PC-3 (cell line): ENCODE measurements at places on chromosomes 7 and 10.

DNA sequence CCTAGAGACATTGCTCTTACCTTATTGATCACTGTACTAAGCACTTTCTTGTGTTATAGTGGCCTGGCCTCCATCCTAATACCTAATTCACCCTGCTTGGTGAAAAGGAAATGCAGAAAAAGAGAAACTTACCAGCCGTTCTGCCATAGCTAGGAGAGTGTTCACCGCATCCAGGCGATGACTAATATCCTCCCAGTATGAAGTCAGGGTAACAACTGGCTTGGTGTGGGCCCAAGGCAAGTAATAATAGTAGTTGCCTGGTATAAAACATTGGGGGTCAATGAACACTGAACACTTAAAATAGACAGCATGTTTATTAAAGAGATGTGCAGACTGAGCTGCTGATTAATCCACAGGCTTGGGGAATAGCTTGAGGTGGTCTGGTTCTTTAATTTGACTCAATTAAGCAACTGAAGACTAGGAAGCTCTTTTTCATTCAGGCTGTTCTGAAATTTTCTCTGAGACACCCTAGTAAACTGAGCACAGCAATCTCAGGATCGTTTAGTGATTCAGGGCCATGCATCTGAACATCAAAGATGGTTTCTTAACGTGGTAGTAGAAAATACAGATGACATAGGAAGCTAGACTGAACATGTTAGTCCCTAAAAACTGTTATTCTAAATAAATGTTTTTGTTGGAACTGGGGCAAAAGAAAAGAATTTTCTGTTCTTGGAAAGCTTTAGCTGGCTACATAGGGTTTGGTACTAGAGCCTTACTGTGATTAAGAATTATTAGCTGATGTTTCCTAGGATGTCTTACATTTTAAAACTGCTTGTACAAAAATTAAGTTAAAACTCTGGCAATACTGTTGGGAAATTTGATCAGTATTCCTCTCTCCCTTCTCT lies 102.2 kb downstream of the MYOF start:
- DNase-seq = peak; percentile 45

DNA sequence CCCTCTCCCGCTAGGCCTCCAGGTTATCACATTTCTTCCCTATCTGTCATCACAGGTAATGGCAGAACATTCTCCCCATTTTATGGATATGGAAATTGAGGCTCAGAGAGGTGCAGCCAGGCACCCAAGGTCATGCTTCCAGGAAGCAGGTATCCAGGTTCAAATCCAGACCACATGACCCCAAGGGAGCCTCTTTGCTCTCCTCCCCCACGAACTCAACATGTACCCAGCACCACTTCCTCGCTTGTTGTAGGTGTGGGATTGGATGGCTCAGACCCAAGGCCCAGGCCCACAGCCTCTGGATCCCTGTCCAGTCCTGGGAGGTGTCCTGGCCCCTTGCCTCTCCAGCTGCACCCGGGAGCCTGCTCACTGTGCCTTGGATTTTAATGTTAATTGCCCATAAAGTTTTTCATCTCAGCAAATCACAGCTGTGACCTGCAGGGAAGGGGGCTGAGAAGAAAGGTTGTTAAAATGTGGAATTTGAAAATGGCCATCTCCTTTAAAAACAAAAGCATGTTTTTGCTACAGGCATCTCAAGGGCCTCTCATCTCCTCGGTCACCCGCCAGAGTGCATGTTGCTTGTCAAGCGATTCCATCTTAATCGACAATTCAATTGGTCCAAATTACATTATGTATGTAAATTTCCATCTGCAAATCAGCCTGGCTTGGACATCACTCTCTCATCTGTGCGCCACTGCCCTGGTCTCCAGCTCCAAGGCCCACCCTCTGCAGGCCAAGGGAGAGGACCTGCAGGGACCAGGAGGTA lies 205.4 kb upstream of the ZMIZ1 start:
- no peak for DNase-seq

DNA sequence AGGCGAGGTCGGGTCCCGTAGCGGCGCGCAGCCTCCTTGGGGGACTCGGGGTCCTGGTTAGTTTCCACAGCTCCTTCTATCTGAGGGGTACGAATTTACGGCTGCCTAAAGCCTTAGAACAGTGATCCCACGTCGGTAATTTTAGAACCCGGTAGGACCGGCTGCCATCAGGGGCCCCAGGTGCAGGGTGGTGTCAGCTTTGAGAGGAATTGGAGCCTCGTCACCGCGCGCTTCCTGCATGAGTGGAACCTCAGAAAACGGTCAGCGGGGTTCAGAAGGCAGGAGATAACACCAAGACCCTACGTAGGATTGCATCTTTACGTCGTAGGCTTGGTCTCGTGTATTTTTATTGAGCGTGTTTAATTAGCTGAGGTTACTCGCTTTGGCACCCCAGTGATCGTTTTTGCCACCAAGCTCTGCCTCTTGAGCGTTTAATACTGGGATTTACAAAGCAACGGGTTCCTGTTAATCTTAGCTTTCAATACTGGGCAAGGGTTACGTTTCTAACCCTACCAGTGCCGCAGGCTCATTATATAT lies 443 bp downstream of the RNF32 start:
- DNase-seq = peak; percentile 47

- DNase-seq = no peak
Measured at GRCh38 chr10:62057359-62057758, 155.9 kb downstream of the ARID5B start.

- DNase-seq = no peak
Measured at GRCh38 chr7:151148319-151149259, 18.9 kb downstream of the GBX1 start.

- DNase-seq = no peak
Measured at GRCh38 chr10:88800152-88801125, 2.1 kb upstream of the LIPM start.

- DNase-seq = no peak
Measured at GRCh38 chr7:98162758-98163157, 48.5 kb upstream of the BHLHA15 start.

DNA sequence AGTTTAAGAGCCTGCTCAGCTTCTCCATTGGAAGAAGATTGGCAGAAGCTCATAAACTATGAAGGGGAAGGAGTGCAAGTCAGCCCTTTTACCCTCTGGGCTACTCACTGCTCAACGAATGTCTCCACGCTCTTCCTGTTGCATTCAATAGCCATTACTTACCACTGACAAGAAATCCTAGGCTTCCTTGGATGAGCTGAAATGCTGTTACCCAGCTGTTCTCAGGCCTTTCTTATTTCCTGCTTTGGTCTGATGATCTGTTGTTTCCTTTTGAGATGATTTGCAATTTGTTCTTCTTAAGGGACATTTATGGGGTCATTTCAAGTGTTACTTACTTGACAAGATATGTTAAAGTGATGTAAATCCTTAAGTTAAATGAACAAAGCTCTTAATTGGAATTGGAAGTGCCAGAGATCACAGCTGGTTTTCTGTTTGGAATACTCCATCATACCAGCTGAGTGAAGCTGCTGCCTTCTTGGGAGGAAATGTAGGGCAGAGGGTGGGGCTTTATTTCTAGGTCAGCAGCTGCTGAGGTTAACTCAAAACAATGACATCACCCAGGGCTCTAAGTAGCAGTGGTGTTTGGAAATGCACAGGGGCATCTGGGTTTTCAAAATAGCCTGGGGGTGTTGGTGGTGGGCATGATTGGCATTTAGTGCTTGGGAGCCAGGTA lies 170.0 kb downstream of the PRKCQ start:
- no peak for DNase-seq

- no peak for DNase-seq
Measured at GRCh38 chr7:143362131-143363015, at the start of gene FAM131B. TSS of gene FAM131B (minus strand) at chr7:143362713. CDS start at chr7:143362603, 110 bp downstream.

- no peak for DNase-seq
Measured at GRCh38 chr7:150313870-150314269, 9.3 kb upstream of the LRRC61 start.

GRCh38 chr7:80241671-80242070 lies 107.0 kb downstream of the GNAI1 start:
- DNase-seq = no peak

- no peak for DNase-seq
Measured at GRCh38 chr7:69052447-69052846, 545.8 kb upstream of the AUTS2 start.

DNA sequence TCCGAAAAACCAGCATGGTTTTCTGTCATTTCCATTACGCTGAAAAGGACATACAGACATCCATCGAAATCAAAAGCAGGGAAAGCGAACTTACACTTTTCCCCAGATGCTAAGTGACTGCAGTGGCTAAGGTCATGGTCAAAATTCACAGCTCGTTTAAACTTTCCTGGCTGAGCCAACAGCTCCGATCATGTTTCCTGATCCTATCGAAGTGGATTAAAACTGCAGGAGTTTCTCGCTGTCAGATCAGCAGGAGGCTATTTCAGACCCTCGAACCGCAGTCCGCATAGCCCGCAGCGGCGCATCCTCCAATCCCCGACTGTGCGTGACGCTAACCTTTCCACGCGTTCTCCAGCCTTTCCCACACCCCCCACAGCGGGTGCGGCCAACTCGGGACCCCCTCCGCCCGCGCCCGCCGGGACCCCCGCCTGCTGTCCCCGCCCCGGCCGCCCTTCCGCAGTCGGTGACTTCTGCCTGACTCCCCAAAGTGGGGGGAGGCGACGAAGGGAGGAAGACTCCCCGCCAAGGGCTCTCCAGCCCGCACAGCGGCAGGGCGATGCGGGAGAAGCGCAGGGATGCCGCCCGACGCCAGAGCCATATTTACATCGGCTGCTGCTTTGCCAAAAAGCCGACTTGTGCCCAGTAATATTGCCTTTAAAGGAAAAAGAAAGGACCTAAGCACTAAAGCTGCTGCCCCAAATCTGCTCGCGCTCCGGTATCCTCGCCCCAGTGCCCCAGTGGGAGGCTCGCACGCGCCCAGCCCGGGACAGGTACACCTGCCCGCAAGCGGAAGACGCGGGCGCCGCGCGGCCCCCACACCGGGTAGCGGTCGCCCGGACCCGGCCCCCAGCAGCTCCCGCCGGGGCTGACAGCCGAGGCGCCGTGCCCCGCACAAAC lies 1.2 kb downstream of the PIP4K2A start:
- DNase-seq = peak; percentile 25

- no peak for DNase-seq
Measured at GRCh38 chr7:89017695-89018094, 222.2 kb upstream of the TEX47 start.
